HepG2 (cell line): ENCODE measurements at places on chromosomes 11 and 22. TPM values are rescaled to one million over a fixed set of nuclear protein-coding genes. Genes with fewer than 3 reads are reported as not detected.
A peak's percentile ranks its signal among the peaks of the same experiment; 100 is the strongest.

DNA sequence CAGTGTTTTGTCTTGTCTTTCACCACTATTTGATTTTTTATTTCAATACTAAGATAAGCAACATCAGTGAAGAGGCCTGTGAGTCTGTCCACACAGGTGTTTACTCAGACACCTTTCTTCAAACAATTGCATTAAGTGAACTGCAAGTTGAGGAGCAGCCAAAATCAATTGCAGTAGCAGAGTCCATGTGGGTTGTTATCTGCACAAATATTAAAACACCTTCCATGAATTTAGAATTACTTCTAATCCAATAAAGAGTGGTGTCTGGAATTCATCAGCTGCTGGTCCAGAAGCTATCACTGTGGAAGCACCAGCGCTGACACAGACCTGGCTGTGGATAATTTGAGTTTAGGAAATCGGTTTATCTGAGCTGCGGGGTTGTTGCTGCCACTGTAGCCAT, 83.5 kb upstream of the FAT3 start:
- no peaks in the 10 kb centered on the region for H3K27me3 ChIP-seq
- H3K36me3 ChIP-seq = no peaks in the 10 kb centered on the region
- no peak overlapping the region for H3K4me3 ChIP-seq

GRCh38 chr11:131546218-131546895, 175.9 kb downstream of the NTM start:
- H3K36me3 ChIP-seq = no peaks in the 10 kb centered on the region
- no peak for DNase-seq
- peaks cover 1% of the 10 kb centered on the region; the same call in 1 of the 2 replicates for H3K27me3 ChIP-seq
- no peaks in the 10 kb centered on the region for H3K4me1 ChIP-seq
- no peak overlapping the region for H3K4me3 ChIP-seq
- no peak overlapping the region for H3K27ac ChIP-seq

The GLB1L2 gene
- 0.27 and 0.69 TPM in 2 replicates for total RNA-seq

The TRPC6 gene
- not detected in 2 replicates for total RNA-seq

DNA sequence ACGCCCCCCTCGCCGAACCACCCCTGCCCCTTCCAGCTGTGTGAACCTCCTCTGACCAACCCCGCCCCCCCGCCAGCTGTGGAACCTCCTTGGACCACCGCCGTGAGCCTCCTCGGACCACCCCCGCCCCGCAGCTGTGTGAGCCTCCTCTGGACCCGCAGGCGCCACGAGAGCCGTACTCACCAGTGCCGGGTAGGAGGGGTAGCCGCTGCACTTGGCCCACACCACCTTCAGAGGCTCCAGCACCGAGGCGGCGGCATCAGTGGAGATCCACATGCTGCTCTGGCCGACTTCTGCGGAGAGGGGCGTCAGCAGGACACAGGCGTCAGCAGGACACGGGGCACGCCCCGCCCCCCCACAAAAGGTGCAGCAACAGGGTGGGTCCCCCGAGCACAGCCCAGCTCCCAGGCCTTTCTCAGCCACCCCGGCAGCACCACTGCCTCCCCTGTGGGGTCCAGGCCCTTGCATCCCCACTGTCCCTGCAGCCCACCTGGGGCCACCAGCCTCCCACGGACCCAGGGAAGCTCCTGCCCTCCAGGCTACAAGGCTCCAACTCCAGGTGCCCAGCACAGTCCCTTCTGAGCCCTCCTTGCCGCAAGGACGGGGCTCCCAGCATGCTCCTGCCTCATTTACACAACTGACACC, 51.7 kb downstream of the BRD1 start:
- no peaks in the 10 kb centered on the region for H3K27me3 ChIP-seq
- no peak overlapping the region for H3K27ac ChIP-seq
- DNase-seq = no peak
- H3K36me3 ChIP-seq = peaks cover 62% of the 10 kb centered on the region; the same call in 2 of the 3 replicates

The RTN4RL2 gene
- total RNA-seq = 0.45 and 1.3 TPM in 2 replicates

The RNH1 gene
- total RNA-seq = 74.1 and 81.3 TPM in 2 replicates

The RASL10A gene
- 0.22 TPM in 1 of 2 replicates, not detected in the other for total RNA-seq

GRCh38 chr11:117449111-117449693, 121.5 kb downstream of the CEP164 start:
- H3K4me3 ChIP-seq = no peak overlapping the region
- no peak for DNase-seq
- no peaks in the 10 kb centered on the region for H3K36me3 ChIP-seq
- no peak overlapping the region for H3K27ac ChIP-seq
- no peaks in the 10 kb centered on the region for H3K4me1 ChIP-seq

DNA sequence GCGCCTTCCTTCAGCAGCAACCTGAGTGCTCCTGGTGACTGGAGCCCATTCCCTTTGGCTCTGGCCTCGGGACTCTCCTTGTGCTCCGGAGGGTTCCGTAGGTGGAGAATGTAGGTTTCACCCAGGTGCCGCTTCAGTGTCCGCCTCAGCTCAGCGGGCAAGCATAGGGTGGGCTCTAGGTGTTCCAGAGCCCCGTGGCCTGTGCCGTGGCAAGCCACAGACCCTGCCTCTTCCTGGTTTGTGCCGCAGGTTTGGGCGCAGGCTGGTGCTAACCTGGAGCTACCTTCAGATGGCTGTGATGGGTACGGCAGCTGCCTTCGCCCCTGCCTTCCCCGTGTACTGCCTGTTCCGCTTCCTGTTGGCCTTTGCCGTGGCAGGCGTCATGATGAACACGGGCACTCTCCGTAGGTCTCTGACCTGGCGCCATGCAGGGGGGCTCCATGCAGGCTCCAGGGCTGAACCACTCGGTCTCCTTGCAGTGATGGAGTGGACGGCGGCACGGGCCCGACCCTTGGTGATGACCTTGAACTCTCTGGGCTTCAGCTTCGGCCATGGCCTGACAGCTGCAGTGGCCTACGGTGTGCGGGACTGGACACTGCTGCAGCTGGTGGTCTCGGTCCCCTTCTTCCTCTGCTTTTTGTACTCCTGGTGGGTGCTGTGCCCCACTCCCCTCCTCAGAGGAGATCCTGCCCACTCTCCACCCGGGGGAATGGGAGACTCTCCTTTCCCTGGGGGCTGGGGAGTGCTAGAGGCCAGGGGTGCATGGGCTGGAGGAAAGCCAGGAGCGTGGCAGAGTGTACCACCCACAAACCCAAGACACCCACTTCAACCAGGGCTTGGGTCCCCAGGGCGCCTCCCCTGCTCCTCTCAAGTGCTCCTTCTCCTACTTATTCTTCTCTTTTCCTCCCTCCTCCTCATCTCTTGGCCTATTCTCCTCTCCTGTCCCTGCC, 2.4 kb downstream of the SLC22A12 start:
- no peak overlapping the region for H3K4me3 ChIP-seq
- DNase-seq = no peak
- H3K27ac ChIP-seq = no peak overlapping the region
- peaks cover 18% of the 10 kb centered on the region for H3K4me1 ChIP-seq

DNA sequence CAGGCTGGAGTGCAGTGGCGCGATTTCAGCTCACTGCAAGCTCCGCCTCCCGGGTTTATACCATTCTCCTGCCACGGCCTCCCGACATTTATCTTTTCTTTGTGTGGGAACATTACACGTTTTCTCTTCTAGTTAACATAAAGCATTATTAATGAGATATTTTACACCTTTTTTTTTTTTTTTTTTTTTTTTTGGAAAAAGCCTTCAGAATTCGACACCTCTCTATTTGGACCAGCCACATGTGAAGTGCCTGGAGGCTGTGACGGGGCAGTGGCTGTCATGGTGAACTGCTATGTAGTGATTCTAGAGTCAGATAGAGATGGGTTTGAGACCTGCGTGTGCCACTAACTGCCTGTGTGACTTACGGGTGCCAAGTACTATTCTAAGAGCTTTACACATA, 64.3 kb downstream of the SMIM38 start:
- no peaks in the 10 kb centered on the region for H3K36me3 ChIP-seq
- H3K4me1 ChIP-seq = no peaks in the 10 kb centered on the region
- no peak overlapping the region for H3K4me3 ChIP-seq
- no peak for DNase-seq
- no peak overlapping the region for H3K27ac ChIP-seq

The MIOX gene
- 1.2 and 1.5 TPM in 2 replicates for total RNA-seq

DNA sequence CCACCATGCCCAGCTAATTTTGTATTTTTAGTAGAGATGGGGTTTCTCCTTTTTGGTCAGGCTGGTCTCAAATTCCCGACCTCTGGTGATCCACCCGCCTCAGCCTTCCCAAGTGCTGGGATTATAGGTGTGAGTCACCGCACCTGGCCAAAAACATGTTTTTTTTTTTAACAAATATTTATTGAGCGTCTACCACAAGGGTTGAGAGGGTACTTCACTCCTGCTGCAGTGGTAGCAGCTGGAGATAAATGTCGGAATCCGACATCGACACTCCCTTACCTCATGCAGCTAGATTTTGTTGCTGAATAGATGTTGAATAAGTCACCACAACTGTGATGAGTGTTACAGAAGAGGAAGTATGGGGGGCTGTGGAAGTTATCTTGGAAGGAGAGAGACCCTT, 971 bp downstream of the DNAJB13 start:
- peaks cover 7% of the 10 kb centered on the region; the same call in 1 of the 3 replicates for H3K36me3 ChIP-seq
- no peaks in the 10 kb centered on the region; the same call in 2 of the 3 replicates for H3K27me3 ChIP-seq
- peak overlapping the region; percentile 77 for H3K4me3 ChIP-seq
- peak overlapping the region; percentile 86 for H3K27ac ChIP-seq
- no peak for DNase-seq

DNA sequence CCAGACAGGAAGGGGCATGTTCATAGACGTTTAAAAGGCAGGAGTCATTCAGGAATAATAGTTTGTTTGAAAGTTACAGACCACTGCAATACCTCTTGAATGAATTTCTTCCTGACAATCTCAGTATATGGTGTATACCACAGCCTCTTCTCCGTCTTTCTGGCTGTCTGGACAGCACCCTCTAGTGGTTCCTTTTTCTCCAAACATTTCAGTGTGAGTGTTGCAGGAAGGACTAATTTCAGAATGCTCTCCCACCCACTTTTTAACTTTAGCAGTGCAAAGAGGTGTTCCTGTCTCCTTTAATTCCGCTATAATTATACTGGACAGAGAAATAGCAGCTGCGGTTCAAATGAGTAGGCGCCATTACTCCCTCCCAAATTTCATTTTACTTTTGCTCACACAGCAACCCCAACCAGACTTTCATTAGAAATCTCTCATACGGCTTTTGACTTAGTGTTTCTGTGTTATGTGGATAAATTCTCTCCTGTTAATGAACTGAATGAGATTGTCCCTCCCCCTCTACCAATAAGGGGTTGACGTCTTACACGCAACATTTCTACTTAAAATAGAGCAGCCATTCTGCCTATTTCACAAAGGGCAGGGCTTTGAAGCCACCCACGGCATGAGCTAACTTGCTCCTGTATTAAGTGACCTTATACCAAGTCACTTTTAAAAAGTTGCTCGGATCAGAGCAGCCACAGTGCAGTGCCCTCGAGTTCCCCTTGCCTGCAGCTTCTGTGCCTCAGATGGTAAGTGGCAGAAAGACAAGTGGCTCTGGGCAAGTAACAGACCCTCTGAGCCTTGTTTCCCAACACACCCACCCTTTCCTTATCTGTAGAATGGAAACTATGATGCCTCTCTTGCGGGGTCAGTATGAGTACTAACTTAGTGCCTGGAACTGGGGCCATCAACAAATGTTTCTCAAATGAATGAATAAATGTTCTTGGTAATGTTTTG, 368.6 kb downstream of the OPCML start:
- peaks cover 6% of the 10 kb centered on the region; the same call in 1 of the 2 replicates for H3K4me1 ChIP-seq
- DNase-seq = peak; percentile 51
- H3K27me3 ChIP-seq = peaks cover 25% of the 10 kb centered on the region; the same call in 2 of the 3 replicates
- H3K36me3 ChIP-seq = no peaks in the 10 kb centered on the region
- H3K27ac ChIP-seq = no peak overlapping the region

DNA sequence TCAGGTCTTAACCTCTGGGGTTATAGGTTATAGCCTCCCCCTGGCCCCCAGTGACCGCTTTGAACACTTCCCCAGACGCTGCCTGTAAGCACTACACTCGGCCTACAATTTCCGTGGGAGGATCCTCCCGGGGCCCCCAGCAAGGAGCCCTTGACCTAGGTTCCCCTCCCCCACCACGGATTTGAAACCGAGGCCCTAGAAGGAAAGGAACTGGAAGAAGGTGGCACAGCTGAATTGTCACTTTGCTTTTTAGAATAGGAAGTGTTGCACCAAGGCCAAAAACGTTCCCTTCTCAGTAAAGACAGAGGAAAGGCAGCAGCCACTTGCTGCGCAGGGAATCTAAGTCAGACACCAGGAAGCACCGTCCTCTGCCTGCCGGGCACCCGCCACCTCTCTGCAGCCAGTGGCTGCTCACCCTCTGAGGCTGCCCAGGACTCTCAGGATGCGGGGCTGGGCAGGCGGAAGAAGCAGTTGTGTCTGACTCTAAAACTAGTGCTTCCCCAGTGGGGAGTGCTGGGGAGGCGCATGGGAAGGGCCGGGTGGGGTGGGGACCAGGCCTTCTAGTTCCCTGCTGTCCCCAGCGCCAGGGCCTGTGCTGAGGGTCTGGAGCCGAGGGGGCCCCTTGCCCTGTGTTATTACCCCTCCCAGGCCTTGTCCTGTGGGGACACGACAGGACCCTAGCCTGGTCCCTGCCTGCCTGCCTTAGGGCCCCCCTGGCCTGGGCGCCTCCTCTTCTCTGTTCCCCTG, 7.9 kb upstream of the FLRT1 start:
- no peak overlapping the region for H3K27ac ChIP-seq
- no peak overlapping the region for H3K4me3 ChIP-seq
- no peak for DNase-seq
- peaks cover 6% of the 10 kb centered on the region for H3K4me1 ChIP-seq
- no peaks in the 10 kb centered on the region for H3K36me3 ChIP-seq
- peaks cover 7% of the 10 kb centered on the region for H3K27me3 ChIP-seq

- DNase-seq = no peak
- H3K27ac ChIP-seq = no peak overlapping the region
- H3K4me1 ChIP-seq = no peaks in the 10 kb centered on the region
- H3K27me3 ChIP-seq = no peaks in the 10 kb centered on the region
- no peak overlapping the region for H3K4me3 ChIP-seq
- no peaks in the 10 kb centered on the region for H3K36me3 ChIP-seq
These were observed 761 bp upstream of the NXPE4 start for GRCh38 chr11:114596175-114596919.

The UPB1 gene
- total RNA-seq = 0.60 and 1.2 TPM in 2 replicates

The MS4A4A gene
- not detected in 2 replicates for total RNA-seq

DNA sequence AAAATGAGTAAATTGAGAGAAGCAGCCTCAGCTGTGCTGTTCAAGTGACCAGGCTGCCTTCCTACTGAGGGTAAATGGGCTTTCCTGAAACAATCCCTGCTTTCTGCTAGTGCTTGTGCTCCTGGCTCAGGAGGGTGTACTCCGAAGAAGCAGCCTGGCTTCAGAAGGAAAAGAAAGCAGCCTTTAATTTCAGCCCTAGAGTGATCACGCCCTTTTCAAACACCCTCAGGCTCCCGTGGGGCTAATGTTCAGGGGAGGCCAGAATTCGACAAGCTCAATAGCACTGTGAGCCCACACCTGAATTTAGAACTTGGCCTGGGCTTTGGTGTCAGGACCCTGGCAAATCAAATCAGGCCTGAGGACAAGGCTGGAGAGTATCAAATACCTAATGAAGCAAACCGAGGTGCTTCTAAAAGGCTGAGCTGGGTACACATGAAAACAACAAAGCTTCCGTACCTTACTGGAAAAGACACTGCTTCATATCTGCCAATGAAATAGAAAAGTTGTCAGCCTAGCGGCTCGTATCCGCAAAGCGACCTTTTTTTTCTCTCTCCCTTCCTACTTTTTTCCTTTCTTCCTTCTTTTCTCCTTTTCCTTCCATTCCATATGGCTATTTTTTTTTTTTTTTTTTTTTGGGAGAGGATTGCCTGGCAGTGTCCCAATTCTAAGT, 387.8 kb downstream of the SOX6 start:
- no peaks in the 10 kb centered on the region for H3K36me3 ChIP-seq
- no peaks in the 10 kb centered on the region for H3K27me3 ChIP-seq
- H3K4me3 ChIP-seq = no peak overlapping the region
- no peak for DNase-seq
- H3K4me1 ChIP-seq = 0 out of 2 replicates have a peak, but pooled peaks cover 24% of the 10 kb centered on the region

GRCh38 chr11:60970369-60970774, 1.1 kb upstream of the CD6 start:
- H3K27ac ChIP-seq = no peak overlapping the region
- no peaks in the 10 kb centered on the region for H3K36me3 ChIP-seq
- H3K4me1 ChIP-seq = no peaks in the 10 kb centered on the region
- DNase-seq = peak; percentile 16
- peaks cover 7% of the 10 kb centered on the region; the same call in 1 of the 2 replicates for H3K27me3 ChIP-seq
